Activated T-cell treated with anti-CD3 and anti-CD28 coated beads for 1 hour (primary cell): ENCODE measurements at places on chromosomes 7 and 10.

GRCh38 chr10:112421731-112422130 is 25.0 kb downstream of the ZDHHC6 start:
- DNase-seq = no peak

- no peak for DNase-seq
Measured at GRCh38 chr10:124798364-124798763, 3.3 kb upstream of the ABRAXAS2 start.

GRCh38 chr7:150308575-150308974 is 14.6 kb upstream of the LRRC61 start:
- no peak for DNase-seq

DNA sequence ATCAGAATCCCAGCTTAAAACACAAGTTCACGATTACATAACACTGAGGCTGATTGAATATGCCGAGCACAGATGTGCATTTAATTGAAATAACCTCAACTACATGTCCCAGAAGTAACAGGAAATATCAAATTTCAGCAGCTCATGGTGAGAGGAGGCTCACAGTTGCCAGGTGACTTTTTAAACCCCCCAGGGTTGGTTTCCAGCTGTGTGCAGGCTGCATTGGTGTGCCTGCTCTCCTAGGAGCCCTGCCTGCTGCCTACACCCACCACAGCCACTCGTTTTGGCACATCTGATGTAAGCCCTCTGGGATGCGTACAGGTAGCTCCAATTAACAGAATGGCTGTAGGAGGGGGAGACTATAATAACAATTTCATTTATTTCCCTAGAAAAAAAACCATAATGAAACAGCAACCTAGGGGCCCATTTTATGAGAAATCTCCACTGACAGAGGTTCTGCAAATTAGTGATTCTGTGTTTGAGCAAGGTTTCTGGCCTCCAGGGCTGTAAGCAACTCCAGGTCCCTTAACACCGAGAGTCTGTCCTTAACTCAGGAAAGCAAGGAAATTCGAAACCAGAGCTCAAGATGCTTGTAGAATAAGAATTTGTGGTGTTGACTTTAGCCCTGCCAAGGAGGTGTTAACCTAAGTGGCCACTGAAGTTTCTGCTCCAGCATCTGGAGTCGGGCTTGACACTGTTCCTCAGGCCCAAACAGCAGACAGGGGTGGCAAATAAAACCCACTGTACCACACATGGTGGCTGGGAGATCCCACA is 161.9 kb downstream of the BMPER start:
- DNase-seq = no peak

GRCh38 chr7:117828825-117829224 is 44.4 kb downstream of the CTTNBP2 start:
- no peak for DNase-seq

DNA sequence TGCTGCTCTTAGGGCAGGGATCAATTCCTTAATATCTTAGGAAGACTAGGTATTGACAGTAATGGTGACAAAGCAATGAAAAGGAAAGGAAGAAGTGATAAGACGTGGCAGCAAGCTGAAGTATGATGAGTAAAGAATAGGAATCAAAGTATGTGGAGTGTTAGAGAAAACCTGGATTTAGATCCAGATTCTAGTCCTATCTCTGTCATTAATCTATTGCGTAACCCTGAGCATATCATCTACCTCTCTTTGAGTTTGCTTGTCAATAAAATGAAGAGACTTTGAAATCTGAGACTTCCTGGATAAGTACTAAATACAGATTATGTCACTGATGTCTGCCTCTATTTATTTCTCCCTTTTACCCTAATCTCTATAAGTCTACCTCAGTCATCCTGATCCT is 89.2 kb downstream of the PTEN start:
- no peak for DNase-seq

DNA sequence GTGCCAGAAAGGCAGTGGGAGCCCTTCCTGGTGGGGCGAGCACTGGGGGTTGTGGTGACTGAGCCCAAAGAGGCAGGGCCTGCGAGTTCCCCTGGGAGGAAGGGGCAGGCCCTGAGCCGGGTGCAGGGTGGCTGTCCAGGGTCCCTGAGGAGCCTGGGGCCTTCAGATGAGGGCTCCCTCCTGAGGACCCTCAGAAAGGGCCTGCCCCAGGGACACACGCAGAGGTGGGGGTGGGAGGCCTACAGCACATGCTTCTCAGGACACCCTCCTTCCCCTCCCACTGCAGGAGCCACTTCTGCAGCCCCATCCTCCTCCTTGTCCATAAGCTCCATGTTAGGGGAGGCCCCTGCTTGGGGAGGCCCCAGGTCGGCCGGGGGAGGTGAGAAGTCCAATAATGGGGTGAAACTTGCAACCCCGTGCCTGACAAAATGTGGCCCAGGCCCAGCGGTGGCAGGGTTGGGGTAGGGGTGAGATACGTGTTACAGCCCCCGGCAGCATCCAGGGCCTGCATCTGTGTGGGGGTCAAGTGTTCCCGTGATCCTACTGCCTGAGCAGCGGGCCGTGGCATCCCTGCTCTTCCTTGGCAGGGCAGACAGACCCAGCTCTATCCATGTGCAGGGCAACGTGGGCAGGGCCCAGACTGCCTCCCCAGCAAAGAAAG is 31.8 kb upstream of the RET start:
- no peak for DNase-seq

- no peak for DNase-seq
Measured at GRCh38 chr7:1210321-1210978, 22.2 kb upstream of the UNCX start.

GRCh38 chr7:107926481-107926880 is 35.5 kb downstream of the DLD start:
- DNase-seq = no peak

DNA sequence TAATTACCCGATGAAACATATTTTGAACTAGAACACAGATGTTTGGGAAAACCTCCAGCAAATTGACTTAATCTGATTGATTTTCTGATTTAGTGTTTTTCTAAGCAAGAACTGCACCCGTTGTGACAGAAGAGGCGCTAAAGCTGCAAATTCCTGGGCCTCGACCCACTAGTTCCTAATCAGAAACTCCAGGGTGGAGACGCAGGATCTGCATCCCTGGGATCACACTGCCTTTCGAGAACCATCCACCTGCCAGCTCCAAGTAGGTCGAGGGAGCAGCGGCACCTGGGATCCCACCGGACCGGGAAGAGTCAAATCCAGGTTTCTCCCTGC is 136.8 kb upstream of the CDCA7L start:
- no peak for DNase-seq
